ENCODE measurements at places on chromosomes 12 and 14.

DNA sequence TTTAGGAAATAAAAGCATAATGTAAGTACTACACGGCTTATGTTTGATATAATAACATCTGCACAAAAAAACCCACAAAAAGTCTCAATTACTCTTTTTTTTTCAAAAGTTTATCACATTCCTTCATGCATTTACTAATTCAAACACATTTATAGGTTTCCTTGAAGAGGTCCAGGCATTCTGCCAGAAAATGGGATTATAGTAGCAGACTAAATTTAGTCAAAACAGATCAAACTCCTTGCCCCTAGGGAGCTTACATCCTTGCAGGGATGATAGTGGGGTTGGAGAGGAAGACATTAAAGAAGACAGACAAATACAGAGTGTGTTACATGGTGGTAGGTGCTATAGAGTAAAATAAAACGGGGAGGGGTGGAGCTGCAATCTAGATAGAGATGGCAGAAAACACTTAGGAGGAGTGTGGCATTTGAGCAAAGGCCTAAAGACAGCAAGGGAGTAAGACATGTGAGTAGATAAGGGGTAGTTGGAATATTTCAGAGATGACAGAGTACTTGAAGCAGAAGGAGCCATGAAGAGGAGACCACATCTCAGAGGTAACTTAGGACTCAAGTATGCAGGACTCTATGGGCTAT, 266.9 kb downstream of the PPFIA2 start:
- no peak for DNase-seq

GRCh38 chr14:71426001-71426400, 506.2 kb upstream of the RGS6 start:
- no peak for DNase-seq

DNA sequence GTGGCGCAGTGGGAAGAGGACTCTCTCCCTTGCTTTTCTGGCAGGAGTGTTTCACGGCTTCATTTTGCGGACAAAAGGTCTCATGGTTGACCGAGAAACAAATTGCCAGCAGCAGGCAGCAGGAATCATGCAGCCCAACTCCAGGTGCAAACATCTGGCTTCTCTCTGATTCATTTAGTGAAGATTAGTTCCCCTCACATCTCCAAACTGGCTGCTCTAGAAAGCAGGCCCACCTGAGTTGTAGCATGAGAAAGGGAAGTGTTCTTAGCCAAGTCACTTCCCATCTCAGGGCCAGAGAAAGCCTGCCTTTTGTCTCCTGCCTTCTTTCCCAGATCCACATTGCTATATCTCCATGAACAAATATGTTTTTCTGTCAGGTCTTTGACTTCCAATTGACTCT, 120.8 kb upstream of the CCDC196 start:
- DNase-seq: no peak

GRCh38 chr12:128543460-128543859, 276.5 kb downstream of the TMEM132C start:
- DNase-seq: no peak

DNA sequence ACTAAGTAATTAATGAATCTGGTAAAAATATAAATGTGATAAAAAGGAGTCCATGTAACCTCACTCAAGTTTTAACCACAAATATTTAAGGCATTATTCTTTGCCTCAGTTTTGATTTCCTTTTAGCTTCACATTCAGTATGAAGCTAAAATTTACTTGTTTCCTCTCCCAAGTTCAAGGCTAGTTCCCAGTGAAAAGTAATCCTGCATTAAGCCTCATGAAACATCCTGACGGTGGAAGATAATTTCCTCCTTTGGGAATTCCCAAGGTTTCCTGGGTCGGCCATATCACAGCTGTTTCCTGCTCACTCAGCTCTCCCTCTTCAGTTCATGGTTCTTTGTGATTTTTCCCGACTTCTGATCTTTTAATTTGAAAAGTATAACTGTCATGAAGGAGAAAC, 1256.8 kb upstream of the FLRT2 start:
- DNase-seq: no peak

- DNase-seq: no peak
These were observed 162.8 kb upstream of the TBX3 start for GRCh38 chr12:114846771-114847170.

- no peak for DNase-seq
These were observed 50.3 kb downstream of the DAD1 start for GRCh38 chr14:22538671-22539228.

GRCh38 chr12:119136811-119137410, 41.8 kb upstream of the HSPB8 start:
- no peak for DNase-seq

GRCh38 chr12:2682296-2683251, 112.2 kb upstream of the FKBP4 start:
- DNase-seq: peak; percentile 67

DNA sequence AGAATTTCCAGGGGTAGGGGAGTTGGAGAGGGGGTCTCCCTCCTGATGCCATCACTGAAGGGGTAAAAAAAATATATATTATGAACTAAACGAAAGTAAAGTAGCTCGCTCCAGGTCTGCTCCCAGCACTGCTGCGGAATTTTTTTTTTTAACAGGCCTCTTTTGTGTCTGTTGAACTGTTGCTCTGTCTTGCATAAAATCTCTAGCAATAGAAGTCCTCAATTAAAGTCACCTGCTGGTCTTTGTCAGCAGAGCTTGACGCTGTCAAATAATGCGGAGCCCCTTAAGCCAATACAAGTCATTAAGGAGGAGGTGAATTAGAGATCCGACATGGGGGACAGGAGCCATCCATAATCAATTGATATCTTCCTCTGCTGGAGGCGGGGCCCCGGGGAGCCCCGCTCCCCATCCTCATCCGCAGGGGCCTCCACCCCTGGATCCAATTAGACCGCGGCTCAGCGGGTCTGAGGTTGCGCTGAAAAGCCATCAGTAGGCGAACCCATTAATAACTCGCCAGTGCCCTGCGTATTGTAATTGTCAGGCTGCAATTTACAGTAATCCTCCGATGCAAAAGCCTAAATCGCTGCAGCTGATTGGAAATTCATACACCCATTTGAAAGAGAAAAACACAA, 85.6 kb downstream of the DICER1 start:
- no peak for DNase-seq

DNA sequence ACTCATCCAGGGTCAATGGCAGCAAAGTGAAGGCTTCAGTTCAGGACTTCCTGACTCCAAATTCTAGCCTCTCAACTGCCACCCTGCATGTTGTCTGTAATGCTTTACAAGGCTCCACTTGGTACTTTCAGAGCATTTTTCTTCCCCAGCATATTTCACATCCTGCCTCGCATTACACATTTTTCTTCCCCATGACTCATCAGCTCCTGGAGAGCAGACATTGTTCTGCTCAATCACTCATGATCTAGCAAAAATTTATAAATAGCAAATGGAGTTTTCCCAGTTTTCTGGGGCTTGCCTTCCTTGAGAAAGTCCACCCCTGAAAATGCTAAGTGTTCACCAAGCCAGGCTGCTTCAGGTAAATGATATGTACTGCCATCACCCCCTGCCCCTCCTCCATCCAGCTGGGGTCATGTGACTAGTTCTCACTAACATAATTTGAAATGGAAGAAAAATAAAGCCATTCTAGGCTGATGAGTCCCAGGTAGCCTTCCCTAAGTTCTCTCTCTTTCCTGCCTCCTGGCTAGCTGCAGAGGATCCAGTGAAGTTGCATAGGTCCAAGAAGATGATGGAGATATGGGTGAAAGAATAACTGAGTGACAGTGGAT, 69.4 kb downstream of the ARMH4 start:
- peak; percentile 91 for DNase-seq
